ENCODE measurements at places on chromosomes 7 and 10.

- no peak for DNase-seq
Measured at GRCh38 chr10:60185421-60185820, 204.3 kb downstream of the ANK3 start.

DNA sequence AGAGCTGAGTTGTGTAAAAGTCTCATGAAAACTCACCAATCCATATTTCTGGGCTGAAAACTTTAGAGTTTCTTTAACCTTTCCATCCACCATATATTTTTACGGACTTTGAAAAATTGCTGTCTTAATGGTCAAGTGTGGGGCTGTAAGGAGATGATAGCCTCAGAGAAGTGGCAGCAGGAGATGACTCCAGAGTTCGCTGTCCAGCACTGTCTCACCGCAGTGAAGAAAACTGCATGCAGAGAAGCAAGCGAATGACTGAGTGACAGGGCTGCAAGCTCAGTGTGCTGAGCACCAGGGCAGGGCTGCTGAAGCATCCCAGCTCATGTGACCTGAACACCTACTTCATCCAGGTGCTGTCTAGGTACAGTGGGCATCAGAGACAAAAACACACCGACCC is 564.5 kb downstream of the ACTR3B start:
- DNase-seq, result no peak

GRCh38 chr7:149133028-149133710 is 7.0 kb upstream of the ZNF425 start:
- DNase-seq, result no peak

DNA sequence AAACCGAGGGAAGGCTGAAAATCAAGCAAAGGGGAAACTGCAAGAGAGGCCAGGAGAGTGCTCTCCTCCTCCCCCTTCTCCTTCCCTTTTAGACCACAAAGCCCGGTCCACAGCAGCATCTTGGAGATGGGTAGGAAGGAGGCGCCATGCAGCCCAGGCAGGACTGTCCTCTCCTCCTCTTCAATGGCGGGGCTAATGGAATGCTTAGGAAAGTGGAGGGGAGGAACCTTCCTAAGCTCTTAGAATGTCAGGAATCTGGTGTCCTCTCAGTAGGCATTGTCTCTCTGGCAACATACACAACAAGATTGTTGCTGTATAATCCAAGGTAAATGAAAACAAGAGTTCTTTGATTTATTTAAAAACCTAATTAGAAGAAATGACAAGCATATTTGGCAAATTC is 185.1 kb downstream of the DGKI start:
- DNase-seq, result no peak

GRCh38 chr10:132851451-132851850 is 65.5 kb upstream of the NKX6-2 start:
- DNase-seq, result no peak

DNA sequence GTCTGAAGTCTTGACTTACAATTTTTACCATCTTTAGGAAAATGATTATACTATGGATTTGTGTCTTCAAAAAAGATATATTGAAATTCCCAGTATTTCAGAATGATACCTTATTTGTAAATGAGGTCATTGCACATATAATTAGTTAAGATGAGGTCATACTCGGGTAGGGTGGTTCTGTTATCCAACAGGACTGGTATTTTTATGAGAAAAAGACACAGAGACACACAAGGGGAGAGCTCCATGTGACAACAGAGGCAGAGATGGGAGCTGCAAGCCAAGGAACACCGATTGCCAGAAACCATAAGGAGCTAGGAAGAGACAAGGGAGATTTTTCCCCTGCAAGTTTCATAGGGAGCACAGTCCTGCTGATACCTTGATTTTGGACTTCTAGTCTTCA is 356.9 kb downstream of the ARL4A start:
- no peak for DNase-seq

DNA sequence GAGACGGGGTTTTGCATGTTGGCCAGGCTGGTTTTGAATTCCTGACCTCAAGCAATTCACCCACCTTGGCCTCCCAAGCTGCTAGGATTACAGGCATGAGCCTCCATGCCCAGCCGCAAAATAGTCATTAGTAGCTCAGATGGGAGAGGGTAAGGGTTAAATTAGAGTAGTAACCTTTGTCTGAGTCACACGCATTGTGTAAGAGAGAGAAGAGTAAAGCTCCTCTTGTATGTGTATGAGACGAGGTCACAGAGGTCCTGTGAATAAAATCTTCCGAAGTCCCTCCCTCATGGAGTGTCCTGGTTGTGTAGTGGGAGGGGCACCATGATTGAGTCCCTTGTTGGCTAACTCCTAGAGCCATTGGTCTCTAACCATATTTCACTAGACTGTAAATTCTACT is 85.2 kb upstream of the CDC14C start:
- no peak for DNase-seq

DNA sequence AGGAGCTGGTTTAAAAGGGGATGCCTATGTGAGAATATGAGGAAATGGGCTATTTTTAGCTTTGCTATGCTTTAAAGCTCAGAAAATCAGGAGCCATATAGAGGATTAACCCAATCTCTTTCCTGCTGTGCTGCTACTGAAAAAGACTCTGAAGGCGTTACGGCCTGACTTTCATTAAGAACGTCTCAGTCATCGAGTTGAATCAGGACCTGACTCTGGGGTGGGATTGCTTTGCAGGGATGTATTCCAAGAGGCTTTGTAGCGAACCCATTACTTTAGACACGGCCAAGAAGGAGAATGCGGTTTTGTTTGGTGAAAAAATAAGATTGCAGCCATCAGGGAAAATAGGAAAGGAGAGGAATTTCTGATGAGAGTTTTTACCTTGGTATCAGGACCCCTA is 426.9 kb downstream of the CCSER2 start:
- no peak for DNase-seq

DNA sequence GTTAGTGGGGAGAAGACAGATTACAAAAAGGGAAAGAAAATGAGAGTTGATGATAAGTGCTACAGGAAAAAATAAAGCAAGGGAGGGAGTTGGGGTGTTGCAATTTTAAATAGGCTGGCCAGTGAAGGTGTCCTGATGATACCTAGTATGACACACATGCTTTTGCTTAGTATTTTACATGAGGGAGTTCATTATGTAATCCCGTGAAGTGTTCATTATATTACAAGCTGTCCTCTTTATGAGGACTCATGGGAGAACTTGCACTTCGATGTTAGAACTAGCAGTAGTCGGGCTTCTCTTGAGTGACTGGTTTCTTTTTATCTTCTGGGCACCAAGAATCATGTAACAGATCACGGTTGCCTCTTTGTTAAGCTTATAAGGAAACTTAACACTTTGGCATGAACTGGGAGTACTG is 102.3 kb upstream of the MTPN start:
- DNase-seq, result no peak

GRCh38 chr10:76540786-76541185 is 1096.8 kb downstream of the KCNMA1 start:
- DNase-seq, result no peak

DNA sequence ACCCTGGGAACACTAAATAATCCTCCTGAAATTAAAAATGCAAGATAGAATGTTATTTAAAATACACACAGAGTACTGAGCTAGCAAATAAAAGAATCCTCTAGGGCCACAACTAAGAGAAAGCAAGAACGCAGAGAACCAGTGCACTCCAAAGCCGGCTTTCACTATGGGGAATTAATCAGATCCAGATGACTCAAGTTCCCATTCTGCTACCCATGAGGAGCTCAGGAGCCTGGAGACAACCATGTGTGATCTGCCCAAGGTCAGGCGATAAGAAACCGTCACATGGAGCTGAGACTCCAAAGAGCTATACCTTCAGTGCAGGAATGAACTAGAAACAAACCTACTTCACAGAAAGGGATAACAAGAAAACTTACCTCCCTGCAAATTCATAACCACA is 19.5 kb upstream of the CYREN start:
- no peak for DNase-seq

GRCh38 chr10:66929375-66929774 is 3.5 kb downstream of the LRRTM3 start:
- no peak for DNase-seq

DNA sequence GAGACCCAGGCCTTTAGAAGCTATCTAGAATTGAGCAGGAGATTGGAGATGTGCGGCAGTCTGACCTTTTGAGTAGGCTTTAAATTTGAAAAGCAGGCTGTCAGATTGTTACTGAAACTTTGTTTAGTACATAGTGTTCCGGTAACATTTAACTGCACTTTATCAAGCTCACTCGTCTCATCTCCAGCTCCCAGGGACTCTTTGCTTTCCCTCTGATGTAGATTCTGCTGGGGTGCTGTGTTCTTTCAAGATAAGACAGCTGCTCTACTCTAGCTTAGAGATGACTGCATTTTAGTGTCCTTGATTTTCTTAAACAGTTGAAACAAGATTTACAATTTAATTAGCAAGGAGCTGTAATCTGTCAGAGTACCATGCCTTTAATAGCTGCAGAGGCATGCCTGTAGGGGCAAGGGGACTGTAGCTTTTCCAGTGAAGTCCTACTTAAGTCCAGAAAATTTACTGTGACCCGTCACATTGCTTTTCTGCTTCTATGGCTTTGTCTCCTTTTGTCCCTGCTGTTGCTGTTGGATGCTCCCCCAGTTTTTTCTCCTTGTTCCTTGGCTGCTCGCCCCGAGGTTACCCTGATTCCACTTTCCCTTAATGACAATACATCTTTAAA is 56.4 kb upstream of the MTPN start:
- no peak for DNase-seq

DNA sequence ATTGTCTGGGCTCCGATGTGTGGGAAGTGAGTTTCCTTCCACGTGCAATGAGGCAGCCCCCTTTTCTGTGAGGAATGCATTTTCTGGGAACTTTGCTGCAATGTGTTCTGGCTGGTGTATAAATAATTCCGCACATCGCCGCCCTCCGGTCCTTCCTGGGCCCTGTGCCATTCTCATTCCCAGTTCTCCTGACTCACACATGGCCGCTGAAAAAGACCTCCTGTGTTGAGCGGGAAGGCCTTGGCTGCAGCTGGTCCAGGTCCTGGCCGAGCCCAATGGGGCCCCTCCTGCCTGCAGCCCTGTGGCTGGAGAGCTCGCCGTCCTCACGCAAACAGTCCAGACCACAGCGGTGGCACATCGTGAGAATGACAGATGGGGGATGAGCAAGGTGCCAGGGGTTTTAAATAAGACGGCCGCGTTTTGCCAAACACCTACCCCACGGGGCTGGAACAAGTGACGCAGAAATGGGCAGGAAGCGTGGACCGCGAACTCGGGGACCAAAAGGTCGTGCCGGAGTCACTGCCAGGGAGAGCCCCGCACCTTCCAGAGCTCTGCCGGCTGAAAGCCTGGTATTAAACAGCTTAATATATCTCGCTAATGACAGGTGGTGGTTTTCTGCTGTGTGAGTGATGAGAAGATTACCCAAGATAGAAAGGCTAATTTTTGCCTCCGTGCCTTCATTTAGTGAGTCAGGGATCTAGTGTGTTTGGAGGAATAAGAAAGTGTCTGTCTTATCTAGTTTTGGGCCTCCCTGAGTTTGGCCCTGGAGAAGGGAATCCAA is 37.0 kb downstream of the FAM20C start:
- DNase-seq, result no peak

DNA sequence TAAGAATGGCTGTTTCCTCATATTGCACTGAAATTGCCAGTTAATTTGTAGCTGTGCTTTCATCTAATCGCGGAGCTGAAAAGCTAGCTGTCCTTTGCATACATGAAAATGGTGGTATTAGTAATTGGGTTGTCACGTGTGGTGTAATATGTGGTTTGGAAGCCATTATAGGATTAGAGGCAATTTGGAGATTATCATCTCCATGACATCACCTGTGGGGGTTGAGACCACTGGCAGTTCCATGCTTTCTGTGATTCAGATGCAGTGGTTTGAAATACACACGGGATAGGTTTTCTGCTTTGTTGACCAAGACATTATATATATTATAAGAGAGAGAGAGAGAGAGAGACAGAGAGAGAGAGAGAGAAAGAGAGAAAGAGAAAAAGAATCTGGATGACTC is 180.8 kb downstream of the RAB11FIP2 start:
- no peak for DNase-seq

DNA sequence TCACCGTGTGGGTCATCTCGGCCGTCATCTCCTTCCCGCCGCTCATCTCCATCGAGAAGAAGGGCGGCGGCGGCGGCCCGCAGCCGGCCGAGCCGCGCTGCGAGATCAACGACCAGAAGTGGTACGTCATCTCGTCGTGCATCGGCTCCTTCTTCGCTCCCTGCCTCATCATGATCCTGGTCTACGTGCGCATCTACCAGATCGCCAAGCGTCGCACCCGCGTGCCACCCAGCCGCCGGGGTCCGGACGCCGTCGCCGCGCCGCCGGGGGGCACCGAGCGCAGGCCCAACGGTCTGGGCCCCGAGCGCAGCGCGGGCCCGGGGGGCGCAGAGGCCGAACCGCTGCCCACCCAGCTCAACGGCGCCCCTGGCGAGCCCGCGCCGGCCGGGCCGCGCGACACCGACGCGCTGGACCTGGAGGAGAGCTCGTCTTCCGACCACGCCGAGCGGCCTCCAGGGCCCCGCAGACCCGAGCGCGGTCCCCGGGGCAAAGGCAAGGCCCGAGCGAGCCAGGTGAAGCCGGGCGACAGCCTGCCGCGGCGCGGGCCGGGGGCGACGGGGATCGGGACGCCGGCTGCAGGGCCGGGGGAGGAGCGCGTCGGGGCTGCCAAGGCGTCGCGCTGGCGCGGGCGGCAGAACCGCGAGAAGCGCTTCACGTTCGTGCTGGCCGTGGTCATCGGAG is 1.8 kb downstream of the ADRA2A start:
- DNase-seq, result no peak

DNA sequence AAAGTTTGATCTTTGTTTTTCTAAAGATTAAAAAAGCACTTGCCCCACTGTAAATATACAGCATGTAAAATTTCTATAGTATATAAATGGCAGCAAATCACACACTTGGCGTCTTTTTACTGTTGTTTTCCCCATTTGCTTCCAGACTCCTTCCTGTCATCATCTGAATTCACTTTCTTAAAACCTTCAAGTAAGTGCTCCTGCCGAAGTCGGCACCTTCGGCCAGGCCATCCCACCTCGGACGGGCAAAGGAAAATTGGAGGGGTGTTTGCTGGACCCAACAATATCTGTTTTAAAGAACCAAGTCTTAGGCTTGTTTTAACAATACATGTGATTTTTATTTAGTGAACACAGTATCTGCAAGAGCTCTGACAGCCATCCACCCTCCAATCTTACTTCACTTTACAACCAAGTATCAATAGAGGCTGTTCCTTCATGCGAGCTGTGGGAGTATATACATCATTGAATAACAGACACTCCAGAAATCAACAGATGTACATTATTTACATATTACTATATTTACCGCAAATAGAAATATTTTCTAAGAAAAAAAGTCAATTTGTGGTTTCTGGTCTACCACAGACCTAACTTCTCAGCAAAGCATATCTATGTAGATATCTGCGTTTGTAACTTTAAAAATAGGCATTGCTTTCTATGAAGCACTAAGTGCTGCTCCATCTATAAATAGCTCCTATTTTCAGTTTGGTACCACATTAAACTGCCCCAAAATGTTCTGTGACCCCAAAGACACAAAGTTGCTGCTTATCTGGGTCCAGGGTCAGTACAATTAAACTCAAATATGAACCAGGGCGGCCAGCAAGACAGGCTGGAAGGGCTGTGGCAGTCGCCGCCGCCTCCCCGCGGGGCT is 110.7 kb downstream of the CYTH3 start:
- DNase-seq, result no peak

GRCh38 chr10:25692761-25693160 is 241.3 kb upstream of the MYO3A start:
- no peak for DNase-seq
